Fibroblast of skin of back (primary cell): ENCODE measurements at places on chromosomes 7 and 10.
A peak's percentile ranks its signal among the peaks of the same experiment; 100 is the strongest.

GRCh38 chr7:51011710-51012350, 229.1 kb upstream of the GRB10 start:
- no peak for DNase-seq

- no peak for DNase-seq
Observed at GRCh38 chr10:72335394-72336258, 19.1 kb downstream of the DNAJB12 start.

DNA sequence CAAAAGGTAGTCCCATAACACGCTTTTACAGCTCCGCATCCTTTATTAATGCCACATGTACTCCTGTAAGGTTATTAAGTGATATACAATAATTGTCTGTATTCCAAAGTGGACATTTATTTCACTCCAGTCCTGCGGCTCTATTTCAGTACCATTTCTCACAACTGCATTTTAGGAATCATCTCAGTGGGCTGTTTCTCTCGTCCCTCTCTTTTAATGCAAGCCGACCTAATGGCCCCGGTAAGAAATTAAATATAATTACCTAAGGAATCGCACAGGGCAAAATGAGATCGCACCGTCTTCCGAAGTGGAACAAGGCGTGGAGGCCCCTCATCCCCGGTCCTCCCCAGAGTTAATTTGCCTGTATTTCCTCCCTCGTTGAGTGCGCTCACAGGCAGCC, 216.5 kb downstream of the RAB11FIP2 start:
- DNase-seq = no peak

- no peak for DNase-seq
Observed at GRCh38 chr10:89888321-89889070, 187.1 kb downstream of the KIF20B start.

GRCh38 chr10:71271662-71272055, 47.4 kb upstream of the SLC29A3 start:
- DNase-seq = no peak

- DNase-seq = no peak
Observed at GRCh38 chr10:106182542-106182941, 982.0 kb downstream of the SORCS1 start.

DNA sequence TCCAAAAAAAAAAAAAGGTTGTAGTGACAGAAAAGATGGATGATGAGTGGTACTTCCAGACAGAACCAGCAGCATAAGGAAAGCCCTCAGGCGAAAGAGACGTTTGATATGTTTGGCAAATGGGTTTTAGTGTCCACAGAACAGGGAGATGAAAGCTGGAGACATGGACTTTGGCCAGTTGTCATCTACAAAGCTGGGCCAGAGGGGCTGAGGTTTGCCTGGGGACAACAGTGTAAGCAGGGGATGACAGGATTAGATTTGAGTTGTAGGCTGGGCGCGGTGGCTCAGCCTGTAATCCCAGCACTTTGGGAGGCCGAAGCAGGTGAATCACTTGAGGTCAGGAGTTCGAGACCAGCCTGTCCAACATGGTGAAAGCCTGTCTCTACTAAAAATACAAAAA, 47.8 kb upstream of the ELN start:
- no peak for DNase-seq

- DNase-seq = no peak
Observed at GRCh38 chr10:88336334-88336733, 246.8 kb downstream of the RNLS start.

DNA sequence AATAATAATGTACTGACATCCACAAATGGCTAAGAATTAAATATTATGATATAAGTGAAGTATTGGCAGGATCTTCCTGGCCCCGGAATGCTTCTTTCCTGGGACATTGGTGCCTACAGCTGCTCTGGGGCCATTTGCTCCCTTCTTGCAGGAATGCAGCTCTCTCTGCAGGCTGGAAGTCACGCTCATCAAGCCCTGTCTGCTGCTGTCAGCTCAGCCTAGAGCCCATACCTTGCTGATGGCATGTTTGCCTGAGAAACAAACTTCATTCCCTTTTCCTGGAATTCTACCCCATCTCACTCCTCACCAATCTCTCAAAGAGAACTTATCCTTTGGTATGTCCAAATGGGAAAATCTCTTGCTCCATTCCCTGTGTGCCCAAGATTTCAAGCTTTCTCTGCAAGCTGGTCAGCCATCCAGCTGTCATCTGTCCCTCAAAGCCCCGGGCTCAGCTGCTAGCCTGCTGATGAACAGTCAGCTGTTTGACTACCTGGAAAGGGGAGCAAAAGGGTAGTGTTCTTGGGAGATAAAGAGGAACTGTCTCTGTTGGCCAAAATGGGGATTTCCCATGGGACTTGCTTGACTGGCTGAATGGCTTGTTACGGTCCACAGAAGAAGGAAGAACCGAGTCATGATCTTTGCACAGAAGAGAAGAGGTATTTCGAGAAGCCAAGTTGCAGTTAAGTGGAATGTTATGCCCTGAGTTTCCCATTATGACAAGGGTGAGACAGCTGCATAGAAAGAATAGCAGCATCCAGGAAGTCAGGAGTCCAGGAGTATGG, 12.0 kb upstream of the RASSF4 start:
- no peak for DNase-seq

DNA sequence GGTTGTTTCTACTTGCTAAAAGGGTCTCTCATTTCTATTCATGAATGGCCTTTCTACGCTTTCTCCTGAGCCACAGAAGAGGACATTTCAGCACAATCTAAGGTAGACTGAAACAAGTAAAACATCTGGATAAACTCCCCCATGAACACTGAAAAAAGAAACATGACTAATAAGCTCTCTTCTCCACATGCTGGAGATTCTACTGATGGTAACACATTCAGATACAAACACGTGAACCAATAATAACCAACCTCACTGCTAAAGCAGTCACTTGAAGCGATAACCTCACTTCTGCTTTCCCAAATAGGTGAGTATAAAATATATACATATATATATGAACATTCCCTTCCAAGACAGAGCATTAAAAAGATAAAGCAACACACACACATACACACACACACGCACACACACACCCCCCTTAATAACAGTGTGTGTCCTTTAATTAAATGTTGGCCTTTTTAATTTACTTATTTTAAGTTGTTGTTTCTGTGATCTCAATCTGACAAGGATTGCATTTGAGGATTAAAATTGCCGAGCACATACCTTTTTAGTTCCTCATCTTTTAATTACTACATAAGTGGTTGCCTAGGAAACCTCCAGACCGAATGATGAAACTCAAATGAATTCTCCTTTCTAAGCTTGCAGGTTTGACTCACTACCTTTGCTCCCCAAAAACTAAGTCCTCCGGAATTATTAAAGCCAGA, 292.4 kb upstream of the KLF14 start:
- DNase-seq = peak; percentile 66

GRCh38 chr10:58641095-58641531, 128.4 kb downstream of the BICC1 start:
- DNase-seq = peak; percentile 93

GRCh38 chr7:37409461-37409860, 39.2 kb downstream of the ELMO1 start:
- no peak for DNase-seq

GRCh38 chr7:13834328-13834761, 155.1 kb downstream of the ETV1 start:
- no peak for DNase-seq

- DNase-seq = no peak
Observed at GRCh38 chr7:2629746-2630681, 1.8 kb upstream of the TTYH3 start.

DNA sequence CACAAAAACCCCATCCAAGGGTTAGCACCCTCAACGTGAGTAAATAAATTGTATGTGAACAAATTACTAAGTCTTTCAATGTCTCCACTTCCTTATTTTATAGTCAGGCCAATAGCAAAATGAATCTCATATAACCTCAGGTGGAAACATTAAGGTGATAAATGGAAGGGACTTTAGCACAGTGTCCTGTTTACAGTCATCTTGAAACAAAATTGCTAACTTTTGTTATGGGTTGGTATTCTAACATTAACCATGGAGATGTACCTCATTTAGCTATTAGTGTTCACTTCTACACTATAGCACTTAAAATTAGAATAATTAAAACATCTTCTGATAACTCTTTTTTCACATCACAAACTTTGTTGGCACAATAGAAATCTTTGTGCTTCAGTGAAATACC, 255.8 kb upstream of the CNTNAP2 start:
- no peak for DNase-seq

DNA sequence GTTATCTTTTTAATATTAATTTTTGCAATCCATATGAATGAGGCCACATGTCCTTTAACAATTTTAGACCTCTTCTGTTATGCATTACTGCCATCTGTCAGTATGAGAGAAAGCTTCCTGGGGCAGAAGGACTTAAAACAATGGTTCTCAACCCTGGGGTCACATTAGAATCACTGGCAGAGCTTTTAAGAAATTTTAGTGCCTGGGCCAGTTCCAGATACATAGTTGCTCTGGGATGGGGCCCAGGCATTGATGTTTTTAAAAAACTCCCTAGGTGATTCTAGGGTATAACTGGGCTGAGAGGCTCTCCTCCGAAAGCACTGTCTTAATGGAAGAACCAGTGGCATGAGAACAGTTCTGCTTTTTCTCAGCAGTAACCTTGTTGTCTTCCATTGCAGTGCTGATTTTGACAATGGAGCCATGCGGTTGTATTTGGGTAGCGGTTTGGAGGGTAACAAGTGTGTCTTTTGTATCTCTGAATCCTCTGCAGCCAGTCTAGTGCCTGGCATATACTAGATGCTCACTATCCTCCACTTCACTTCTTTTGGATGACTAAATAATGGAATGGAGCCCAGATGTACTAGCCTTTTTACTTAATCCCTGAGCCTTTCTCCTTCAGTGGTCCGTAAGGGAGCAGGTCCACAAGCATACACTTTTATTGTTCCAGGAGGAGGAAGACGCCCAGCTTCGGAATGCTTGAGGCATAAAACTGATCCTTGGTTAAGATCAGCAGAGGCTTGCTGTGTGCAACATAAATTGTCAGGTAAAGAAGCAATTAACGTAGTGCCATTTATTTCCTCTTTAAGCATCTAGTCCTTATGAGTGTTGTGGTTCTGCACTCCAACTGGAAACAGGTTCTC, 227.1 kb downstream of the AUTS2 start:
- peak; percentile 26 for DNase-seq

DNA sequence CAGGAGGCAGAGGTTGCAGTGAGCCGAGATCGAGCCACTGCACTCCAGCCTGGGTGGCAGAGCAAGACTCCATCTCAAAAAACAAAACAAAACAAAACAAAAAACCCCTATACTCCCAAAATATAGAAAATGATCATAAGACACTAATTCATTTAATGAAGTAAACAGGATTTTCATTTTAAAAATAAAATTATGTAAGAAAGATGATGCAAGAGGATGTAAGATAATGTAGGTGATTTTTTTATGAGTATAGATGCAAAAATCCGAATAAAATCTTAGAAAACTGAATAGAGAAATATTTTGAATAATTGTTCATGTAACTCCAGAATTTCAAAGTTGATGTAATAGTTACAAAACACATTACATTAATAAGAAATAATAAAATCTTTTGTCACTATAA, 3.6 kb upstream of the AS3MT start:
- DNase-seq = no peak

GRCh38 chr10:69866688-69867461, 65.2 kb downstream of the COL13A1 start:
- DNase-seq = peak; percentile 86

GRCh38 chr10:90412582-90412981, 445.3 kb downstream of the HTR7 start:
- DNase-seq = no peak

DNA sequence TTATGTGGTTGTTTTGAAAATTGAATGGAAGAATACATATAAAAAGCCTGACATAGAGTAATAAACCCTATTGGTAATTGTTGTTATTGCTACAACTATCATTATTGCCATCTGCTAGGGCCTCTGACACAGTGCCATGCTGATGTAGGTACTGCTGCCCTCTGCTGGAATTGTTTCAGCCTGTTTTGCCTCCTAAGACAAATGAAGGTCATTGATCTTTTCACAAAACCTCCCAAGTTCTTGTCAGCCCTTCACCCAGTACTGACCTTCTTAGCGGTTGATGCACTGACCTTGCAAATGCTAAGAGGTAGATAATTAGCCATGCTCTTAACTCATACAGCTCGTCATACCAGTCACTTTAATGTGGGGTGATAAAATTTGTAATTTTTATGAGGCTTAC, 975.2 kb downstream of the SORCS1 start:
- DNase-seq = peak; percentile 31

GRCh38 chr10:77692782-77693181, 55.2 kb upstream of the KCNMA1 start:
- peak; percentile 48 for DNase-seq

DNA sequence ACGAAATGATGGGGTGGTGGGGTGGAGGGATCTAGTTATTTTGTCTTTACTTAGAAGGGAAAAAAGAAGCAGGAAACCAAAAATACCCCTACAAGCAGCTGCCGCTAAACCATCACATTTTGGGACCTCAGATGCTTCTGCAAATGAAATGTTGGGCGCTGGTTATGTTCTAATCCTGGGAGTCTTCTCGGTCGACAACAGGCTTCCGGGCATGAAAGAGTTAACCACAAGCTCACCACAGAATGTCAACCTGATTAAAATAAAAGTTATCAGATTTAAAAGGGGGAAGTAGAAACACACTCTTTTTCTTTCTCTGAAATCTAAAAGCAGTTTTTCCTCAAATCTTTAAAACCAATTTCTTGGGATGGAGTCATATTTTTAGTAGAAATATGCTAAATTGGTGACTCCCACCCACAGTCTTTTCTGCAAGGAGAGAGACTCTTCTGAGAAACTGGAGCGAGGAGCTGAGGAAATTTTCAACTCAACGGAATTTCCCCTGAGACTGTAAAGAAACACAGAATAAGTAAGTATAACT, 16.8 kb downstream of the IL2RA start:
- no peak for DNase-seq

DNA sequence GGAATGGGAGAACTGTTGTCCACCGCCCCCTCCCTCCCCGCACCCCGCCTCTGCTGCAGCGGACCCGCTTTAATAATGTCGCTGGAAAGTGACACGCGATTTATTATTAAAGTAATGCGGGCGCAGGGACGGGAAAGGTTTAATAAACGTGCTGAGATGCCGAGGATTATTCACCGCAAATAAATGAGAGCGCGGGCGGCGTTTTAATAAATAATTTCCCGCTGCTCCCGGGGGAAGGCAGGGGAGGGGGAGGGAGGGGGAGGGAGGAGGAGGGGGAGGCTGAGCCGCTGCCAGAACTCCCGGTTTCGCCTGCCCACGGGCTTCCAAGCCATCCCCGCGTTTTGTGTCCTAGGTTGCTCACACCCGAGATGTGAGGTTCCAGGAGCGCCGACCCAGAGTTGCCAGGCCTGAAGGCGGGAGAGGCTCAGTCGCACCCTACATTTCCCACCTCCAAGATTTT, 5.1 kb downstream of the KAZALD1 start:
- no peak for DNase-seq

GRCh38 chr10:69960606-69960987, 92.0 kb upstream of the MACROH2A2 start:
- DNase-seq = no peak

GRCh38 chr7:41268878-41269277, 434.0 kb downstream of the INHBA start:
- DNase-seq = no peak

DNA sequence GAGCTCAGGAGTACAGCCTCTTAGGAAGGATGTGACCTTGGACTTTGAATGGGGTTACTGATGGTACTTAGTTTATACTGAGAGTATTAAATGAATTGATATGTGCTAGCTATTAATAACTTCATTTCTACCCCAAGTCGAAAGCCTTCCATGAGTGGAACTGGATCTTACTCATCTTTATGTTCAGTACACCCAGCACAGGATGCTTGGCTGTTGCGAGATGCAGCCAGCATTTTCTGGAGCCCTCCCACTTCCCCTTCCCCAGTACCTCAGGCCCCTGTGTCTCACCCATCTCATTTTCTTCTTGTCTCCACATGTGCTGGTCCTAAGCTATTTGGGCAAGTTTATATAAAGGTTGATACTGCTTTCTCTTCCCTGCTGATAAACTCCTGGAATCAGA, 7.2 kb downstream of the UPP1 start:
- no peak for DNase-seq
